Dermis lymphatic vessel endothelial cell (primary cell): ENCODE measurements at places on chromosomes 16 and 17. TPM values are rescaled to one million over a fixed set of nuclear protein-coding genes. Genes with fewer than 3 reads are reported as not detected.

KRTAP4-3 gene
- not detected in 2 replicates for total RNA-seq

SGCA gene
- total RNA-seq, result not detected in 2 replicates

NTN3 gene
- 0.09 TPM in 1 of 2 replicates, not detected in the other for total RNA-seq

ZG16 gene
- not detected in 2 replicates for total RNA-seq

SOX9 gene
- total RNA-seq, result 0.11 TPM in 1 of 2 replicates, not detected in the other

SLC13A2 gene
- not detected in 2 replicates for total RNA-seq

CA5A gene
- not detected in 2 replicates for total RNA-seq

NPW gene
- total RNA-seq, result 0.43 and 0.52 TPM in 2 replicates

KCNAB3 gene
- total RNA-seq, result 0.11 and 0.17 TPM in 2 replicates

CCL1 gene
- not detected in 2 replicates for total RNA-seq

TIMP2 gene
- total RNA-seq, result 61.6 and 75.5 TPM in 2 replicates

MYH8 gene
- total RNA-seq, result not detected in 2 replicates

CES3 gene
- total RNA-seq, result under 0.01 TPM in 1 of 2 replicates, not detected in the other

RAD51D gene
- total RNA-seq, result 9.0 and 9.6 TPM in 2 replicates

GFOD2 gene
- 63.6 and 72.4 TPM in 2 replicates for total RNA-seq

KRT17 gene
- 0.09 and 0.11 TPM in 2 replicates for total RNA-seq

ANKRD40CL gene
- not detected in 2 replicates for total RNA-seq

PYY gene
- total RNA-seq, result not detected in 2 replicates

C16orf46 gene
- 0.26 and 0.54 TPM in 2 replicates for total RNA-seq

RAMP2 gene
- 15.6 and 21.5 TPM in 2 replicates for total RNA-seq

NPIPB13 gene
- total RNA-seq, result 0.43 and 2.0 TPM in 2 replicates

SLC13A5 gene
- 0.09 and 0.11 TPM in 2 replicates for total RNA-seq
